ENCODE measurements at places on chromosomes 5 and 9.

DNA sequence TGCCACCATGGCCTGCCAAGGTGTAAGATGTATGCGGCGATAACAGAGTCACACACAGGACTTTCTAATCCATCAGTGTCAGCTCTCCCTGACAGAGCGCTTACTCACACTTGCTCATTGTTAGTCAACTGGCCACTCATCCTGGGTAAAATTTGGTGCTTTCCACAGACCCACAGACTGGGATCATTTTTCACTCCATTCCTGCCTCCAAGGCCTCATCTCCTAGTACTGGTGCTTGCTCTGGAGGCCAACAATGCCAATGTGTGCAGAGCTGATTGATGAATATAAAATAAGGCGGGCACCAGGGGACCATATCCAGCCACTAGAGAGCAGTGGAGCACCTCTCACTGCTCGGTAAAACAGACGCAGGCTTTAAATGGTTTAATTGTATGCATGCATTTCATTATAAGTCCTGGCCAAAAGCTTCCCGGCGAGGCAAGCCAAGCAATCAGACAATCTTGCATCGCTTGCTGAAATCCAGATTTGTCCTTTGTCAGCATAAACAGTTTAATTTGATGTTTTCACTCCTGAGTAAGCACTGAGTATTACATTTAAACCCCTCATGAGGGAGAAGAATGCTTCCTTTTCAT is 22.3 kb downstream of the PSMB7 start:
- H3K27ac ChIP-seq, result no peak overlapping the region
- DNase-seq, result no peak
- peaks cover 4% of the 10 kb centered on the region for H3K36me3 ChIP-seq
- H3K27me3 ChIP-seq, result no peaks in the 10 kb centered on the region
- H3K4me1 ChIP-seq, result peaks cover 40% of the 10 kb centered on the region
- H3K4me3 ChIP-seq, result no peak overlapping the region

- no peak overlapping the region for H3K27ac ChIP-seq
- no peak overlapping the region for H3K4me3 ChIP-seq
- DNase-seq, result no peak
Observed at GRCh38 chr5:19630876-19631275, 357.1 kb downstream of the CDH18 start.

GRCh38 chr9:126756876-126757415 is 47.9 kb upstream of the ZBTB43 start:
- no peak overlapping the region for H3K27ac ChIP-seq
- peaks cover 13% of the 10 kb centered on the region for H3K27me3 ChIP-seq
- H3K4me3 ChIP-seq, result no peak overlapping the region
- no peak for DNase-seq
- H3K4me1 ChIP-seq, result no peaks in the 10 kb centered on the region

DNA sequence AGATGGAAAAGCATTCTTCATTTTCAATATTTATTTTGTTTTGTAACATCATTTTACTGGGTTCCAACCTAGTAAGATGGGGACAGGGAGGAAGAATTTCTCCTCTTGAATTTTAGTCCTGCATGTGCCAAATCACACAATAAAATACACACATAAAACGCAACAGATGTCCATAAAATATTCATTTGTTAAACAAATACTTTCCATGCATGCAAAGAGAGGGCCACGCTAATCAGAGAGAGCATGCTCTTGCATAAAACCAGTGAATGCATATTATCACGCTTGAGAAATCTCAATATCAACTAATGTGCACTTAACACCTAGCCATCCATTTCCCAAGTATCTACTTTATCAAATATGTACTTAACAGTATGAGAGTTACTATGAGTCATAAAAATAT is 212.6 kb upstream of the TARS1 start:
- DNase-seq, result no peak
- H3K4me1 ChIP-seq, result no peaks in the 10 kb centered on the region
- peaks cover 6% of the 10 kb centered on the region for H3K36me3 ChIP-seq
- no peaks in the 10 kb centered on the region for H3K27me3 ChIP-seq

DNA sequence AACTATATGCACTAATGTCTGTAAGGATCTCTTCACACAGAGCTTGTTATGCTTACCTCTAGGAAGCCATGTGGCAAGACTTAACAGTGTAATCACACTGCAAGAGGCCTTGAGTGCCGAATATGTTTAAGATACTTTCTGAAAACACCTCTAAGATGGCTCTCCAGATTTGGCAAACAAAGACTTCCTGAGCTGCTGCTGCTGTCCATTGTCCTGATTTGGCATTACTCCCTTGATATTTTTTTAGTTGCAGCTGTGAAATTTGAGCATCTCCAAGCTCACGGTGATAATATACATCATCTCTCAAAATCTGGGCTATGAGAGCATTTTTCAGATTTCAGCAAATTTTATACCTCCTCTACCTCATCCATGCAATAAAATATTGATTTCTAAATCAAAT is 384.5 kb upstream of the CDH6 start:
- no peaks in the 10 kb centered on the region for H3K4me1 ChIP-seq
- no peak overlapping the region for H3K4me3 ChIP-seq
- no peak for DNase-seq
- no peak overlapping the region for H3K27ac ChIP-seq
- no peaks in the 10 kb centered on the region for H3K27me3 ChIP-seq
- H3K36me3 ChIP-seq, result no peaks in the 10 kb centered on the region

GRCh38 chr5:149333711-149334443 is 11.4 kb upstream of the GRPEL2 start:
- DNase-seq, result no peak
- H3K36me3 ChIP-seq, result peaks cover 4% of the 10 kb centered on the region
- H3K27ac ChIP-seq, result no peak overlapping the region
- H3K4me3 ChIP-seq, result no peak overlapping the region
- no peaks in the 10 kb centered on the region for H3K4me1 ChIP-seq

DNA sequence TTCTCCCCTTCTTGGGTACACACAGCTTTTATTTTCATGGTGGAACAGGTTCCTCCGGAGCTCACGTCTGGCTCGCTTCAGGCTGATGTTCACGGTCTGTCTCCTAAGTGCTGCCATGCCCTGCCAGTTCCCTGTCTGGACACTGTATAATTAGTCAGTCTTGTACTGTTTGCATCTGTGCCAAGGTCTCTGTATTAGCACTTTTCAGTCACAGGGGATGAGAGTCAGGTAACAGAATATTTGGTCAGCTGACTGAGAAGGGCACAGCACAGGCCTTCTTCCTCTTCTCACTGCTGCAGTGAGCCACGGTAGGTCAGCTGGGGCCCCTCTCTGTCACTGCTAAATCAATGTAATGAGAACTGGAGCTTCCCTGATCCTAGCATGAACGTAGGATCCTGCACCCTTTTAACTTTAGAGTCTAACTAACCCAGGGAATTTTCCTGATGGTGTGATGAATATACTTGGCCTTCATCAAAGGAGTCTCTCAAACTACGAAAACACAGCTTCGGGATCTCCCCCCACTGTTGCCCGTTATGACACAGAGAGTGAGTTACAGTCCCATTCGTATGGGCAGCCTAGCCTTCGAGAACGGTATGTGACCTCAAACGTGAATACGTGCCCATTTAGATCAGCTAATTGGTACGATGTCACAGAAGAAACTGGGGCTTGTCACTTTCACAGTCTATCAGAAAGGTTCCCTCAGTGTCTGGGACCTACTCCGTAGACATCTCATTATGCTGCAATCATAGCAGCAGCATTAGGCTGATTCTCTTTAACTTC is 354.1 kb upstream of the RFX3 start:
- no peaks in the 10 kb centered on the region for H3K27me3 ChIP-seq
- H3K4me3 ChIP-seq, result no peak overlapping the region
- H3K27ac ChIP-seq, result no peak overlapping the region
- no peaks in the 10 kb centered on the region for H3K36me3 ChIP-seq
- DNase-seq, result no peak
- H3K4me1 ChIP-seq, result no peaks in the 10 kb centered on the region

GRCh38 chr5:96736937-96737336 is 70.8 kb downstream of the ERAP1 start:
- peaks cover 11% of the 10 kb centered on the region for H3K4me1 ChIP-seq
- no peaks in the 10 kb centered on the region for H3K27me3 ChIP-seq
- H3K36me3 ChIP-seq, result peaks cover 15% of the 10 kb centered on the region
- no peak for DNase-seq
- H3K27ac ChIP-seq, result no peak overlapping the region

DNA sequence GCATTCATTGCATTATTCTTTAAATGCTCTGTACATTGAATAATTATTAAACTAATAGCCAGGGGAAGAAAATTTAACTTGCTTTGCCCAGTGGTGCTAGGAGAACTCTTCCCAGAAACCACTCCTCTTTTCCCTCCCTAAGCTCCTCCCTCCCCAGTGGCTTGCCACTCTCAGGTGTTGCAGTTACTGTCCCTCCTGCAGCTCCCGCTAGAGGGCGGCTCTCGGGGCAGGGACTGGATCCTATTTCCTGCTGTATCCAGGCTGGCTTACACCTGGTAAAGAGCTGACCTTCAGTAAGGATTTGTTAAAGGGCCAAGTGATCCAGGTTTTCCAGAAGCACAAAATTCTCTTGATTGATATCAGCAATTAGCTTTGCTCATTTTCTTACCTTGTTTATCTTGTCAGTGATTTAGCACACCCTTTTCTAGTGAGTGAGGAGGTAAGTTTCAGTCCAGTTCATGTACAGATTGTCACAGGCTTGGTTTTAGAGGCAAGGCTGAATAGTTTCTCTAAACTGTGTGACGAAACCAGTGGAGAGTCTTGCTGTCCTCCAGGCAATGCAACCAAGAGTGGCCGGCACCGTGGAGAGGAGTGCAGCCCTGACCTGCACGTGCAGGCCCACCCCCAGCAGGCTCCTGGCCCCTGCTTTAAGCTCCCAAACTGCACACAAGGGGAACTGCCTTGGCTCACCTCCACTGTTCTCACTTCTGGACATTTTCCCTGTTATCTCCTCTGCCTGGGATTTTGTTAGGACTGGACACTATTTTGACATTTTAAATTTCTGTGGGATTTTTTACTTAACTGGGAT is 423.8 kb downstream of the SPOCK1 start:
- H3K4me1 ChIP-seq, result no peaks in the 10 kb centered on the region
- DNase-seq, result no peak
- H3K27me3 ChIP-seq, result peaks cover 7% of the 10 kb centered on the region
- H3K36me3 ChIP-seq, result no peaks in the 10 kb centered on the region

GRCh38 chr9:98168941-98169488 is 23.4 kb downstream of the CORO2A start:
- no peak overlapping the region for H3K4me3 ChIP-seq
- H3K27me3 ChIP-seq, result no peaks in the 10 kb centered on the region
- no peak overlapping the region for H3K27ac ChIP-seq
- no peaks in the 10 kb centered on the region for H3K4me1 ChIP-seq
- no peak for DNase-seq
- no peaks in the 10 kb centered on the region for H3K36me3 ChIP-seq

DNA sequence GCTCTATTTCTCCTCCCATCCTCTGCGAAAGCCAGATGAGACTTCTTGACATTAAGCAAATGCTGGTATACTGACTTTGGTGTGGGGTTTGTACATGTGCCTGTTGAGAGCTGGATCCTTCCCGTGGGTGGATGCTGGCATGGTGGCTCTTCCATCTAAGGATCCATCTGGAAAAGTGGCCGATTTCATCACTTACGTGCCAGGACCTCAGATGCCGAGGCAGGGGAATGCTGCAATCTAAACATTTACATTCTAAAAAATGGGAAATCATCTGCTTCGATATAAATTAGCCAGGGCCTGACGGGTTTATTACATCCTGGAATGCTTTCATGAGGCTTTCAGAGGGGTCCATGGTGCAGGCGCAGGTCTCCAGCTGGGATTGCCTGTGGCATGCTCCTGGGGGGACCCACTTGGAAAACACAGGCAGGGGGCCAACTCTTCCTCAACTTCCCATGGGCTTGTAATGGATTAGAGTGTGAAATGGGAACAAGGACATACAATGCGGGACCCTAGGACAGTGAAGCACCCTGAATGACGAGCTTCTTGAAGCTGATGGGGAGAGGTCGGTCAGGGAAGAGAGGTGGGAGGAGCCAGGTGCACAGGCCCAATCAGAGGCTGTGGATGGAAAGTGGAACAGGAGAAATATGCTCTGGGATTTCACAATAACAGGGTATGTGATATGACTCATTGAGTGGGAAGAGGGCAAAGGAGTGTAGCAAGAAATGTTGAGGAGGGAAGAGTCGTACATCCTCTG is 105.5 kb upstream of the PITX1 start:
- no peaks in the 10 kb centered on the region for H3K36me3 ChIP-seq
- no peak for DNase-seq
- peaks cover 5% of the 10 kb centered on the region for H3K4me1 ChIP-seq
- H3K27ac ChIP-seq, result no peak overlapping the region

DNA sequence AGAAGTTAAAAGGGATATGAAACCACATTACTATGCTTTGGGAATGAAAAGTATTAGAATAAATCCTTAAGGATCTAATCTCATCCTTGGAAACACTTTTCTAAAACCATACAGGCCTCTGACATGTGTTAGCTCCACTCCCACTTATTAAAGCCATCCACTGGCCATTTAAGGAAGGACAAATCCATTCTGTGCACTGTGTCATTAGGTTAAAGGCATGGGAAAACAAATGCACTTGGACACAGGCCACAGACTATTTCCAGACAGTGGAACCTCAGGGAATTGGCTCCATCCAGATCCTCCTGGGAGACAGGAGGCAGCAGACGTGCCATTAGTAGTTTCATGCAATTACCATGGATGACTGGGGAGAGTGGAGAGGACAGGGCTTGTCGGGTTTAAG is 454.9 kb downstream of the ENC1 start:
- no peak for DNase-seq
- H3K27ac ChIP-seq, result no peak overlapping the region
- no peak overlapping the region for H3K4me3 ChIP-seq
- no peaks in the 10 kb centered on the region for H3K36me3 ChIP-seq
- H3K4me1 ChIP-seq, result no peaks in the 10 kb centered on the region
- H3K27me3 ChIP-seq, result no peaks in the 10 kb centered on the region

GRCh38 chr9:16828340-16829281 is 41.9 kb downstream of the BNC2 start:
- DNase-seq, result no peak
- no peak overlapping the region for H3K4me3 ChIP-seq
- no peak overlapping the region for H3K27ac ChIP-seq
- no peaks in the 10 kb centered on the region for H3K36me3 ChIP-seq
- no peaks in the 10 kb centered on the region for H3K4me1 ChIP-seq

DNA sequence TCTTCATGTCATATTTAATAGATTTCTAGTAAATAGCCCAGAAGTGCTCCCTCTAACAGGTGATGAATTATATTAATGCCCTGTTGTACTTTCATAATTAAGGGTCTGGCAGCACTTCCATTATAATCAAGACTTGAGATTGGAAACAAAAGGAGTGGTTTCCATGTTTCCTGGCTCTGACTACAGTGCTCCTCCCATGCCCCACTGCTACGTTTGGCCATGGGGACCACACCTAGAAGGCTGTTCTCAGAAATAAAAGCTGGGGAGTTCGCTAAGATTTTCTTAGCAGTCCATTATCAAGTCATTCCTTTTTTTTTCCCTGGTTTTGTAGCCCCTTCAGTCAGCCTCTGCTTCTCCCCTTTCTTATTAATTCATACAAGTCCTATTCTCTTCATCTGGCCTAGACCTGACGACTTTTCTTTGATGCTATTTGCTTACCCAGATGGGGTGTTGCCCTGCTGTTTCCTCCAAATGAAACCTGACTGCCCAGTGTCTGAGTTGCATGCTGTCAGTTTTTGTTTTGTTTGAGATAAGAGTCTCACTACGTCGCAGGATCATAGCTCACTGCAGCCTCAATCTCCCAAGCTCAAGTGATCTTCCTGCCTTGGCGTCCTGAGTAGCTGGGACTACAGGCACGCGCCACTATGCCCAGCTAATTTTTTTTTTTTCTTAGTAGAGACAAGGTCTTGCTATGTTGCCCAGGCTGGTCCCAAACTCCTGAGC is 312.1 kb upstream of the EFNA5 start:
- H3K4me3 ChIP-seq, result no peak overlapping the region
- no peaks in the 10 kb centered on the region for H3K27me3 ChIP-seq
- no peaks in the 10 kb centered on the region for H3K4me1 ChIP-seq
- no peak for DNase-seq
- peak overlapping the region; percentile 61 for H3K27ac ChIP-seq

GRCh38 chr5:160565376-160565775 is 143.7 kb downstream of the PTTG1 start:
- no peaks in the 10 kb centered on the region for H3K27me3 ChIP-seq
- no peak overlapping the region for H3K4me3 ChIP-seq
- H3K4me1 ChIP-seq, result no peaks in the 10 kb centered on the region
- H3K36me3 ChIP-seq, result no peaks in the 10 kb centered on the region
- DNase-seq, result no peak
